ENCODE measurements at places on chromosomes 5 and 9.

- DNase-seq = no peak
Observed at GRCh38 chr9:109385499-109385898, 64.6 kb upstream of the EPB41L4B start.

DNA sequence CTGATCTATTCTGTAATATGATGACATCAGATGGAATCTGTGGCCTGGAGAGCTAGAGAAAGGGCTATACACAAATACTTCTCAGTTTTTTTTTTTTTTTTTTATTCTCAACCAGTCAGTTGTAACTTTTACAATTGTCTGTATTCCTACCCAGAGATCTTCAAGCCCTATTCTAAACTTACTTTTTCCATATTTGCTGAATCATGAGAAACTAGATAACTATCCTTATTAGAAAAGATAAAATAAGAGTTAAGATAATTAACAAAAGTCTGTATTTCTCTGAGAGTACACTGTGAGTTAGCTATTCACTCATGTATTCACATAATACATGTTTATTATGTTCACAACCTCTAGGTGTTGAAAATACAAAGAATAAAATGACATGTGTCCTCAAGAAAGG, 1575.9 kb downstream of the EFNA5 start:
- no peak for DNase-seq

- no peak for DNase-seq
Observed at GRCh38 chr9:89339807-89340206, 21.5 kb downstream of the SECISBP2 start.

DNA sequence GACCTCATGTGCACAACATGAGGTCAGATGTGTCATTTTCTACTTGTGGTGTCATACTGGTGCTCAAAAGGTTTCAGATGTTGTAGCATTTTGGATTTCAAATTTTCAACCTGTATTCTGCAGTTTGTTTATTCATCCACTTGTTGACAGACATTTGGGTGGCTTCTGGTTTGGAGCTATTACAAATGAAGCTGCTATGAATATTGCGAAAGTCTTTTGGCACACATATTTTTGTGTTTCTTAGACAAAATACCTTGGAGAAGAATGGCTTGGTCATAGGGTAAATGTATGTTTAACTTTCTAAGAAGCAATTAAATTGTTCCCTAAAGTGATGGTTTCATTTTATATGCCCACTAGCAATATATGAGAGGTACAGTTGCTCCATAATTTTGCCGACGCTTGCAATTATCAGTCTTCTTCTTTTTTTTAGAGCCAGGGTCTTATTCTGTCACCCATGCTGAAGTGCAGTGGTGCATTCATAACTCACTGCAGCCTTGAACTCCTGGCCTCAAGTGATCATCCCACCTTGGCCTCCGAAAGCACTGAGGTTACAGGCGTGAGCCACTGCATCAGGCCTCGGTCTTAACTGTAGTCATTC, 70.7 kb upstream of the TRPC7 start:
- DNase-seq = no peak

DNA sequence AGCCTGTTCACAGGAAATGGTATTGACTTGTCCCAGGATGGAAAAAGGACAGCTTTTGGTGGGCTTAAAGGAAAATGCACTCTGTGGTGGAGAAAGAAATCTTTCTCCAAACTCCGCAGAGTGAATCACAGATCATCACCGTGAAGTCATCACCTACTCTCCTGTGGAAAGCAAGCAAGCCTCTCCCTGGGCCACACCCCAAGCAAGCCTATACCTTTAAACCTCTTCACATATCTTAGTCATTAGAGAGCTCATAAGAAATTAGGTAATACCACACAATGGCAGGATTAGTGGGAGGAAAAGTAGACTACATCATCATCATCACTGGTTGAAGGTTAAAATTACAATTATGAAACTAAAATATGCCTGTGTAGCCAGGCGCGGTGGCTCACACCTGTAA, 23.2 kb downstream of the TLE1 start:
- DNase-seq = no peak

- DNase-seq = no peak
Observed at GRCh38 chr5:39262981-39263380, 43.6 kb upstream of the FYB1 start.

DNA sequence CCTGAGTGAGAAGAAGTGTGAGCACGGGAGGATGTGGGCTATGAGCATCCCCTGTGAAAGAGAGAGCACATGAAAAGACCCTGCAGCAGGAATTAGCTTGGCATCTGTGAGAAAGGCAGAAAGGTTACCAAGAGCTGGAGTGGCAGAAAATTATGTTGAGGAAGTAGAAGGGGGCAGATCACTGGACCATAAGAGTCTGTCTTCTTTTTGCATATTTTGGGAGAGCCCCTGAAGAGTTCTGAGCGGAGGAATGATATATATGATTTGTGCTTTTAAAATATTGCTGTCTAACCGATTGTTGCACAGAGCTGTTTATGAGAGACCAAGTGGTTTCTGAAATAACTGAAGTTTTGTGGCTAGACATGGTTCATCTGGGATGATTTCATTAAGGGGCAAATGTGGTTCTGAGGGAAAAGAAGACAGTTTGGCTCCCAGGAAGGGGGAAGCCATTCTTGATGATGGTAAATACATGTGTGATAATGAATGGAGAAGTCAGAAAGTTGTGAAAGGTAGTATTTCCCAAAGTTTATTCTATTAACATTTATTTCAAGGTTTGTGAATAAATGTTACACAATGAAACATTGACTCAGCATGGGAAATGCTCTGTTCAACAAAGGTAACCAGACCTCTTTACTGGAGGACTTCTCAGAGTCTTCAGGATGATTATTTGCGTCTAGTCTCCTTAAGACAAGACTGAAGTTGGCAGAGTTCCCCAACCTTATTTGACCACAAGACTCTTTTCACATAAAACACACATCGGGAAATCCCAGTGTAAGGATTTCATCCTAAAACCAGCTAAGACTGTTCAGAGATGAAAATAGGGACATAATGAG, 31.5 kb upstream of the ADRB2 start:
- no peak for DNase-seq

GRCh38 chr5:73726606-73727231, 100.7 kb downstream of the ARHGEF28 start:
- DNase-seq = no peak

DNA sequence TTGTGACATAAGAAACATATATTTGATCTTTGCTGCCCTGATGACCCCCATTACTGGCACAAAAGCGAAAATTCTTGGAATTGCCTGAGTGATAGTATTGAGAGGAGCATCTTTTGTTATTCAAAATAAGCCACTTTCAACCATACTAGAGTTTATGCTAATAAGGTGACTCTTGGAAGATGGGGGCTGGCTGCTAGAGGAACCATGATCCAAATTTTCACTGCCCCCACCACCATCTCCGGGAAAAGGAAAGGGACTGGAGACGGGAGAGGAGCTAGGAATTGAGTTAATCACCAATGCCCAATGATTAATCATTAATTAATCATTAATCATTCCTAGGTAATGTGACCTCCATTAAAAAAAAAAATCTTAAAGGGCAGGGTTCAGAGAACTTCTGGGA, 25.6 kb downstream of the FBXW11 start:
- DNase-seq = no peak

DNA sequence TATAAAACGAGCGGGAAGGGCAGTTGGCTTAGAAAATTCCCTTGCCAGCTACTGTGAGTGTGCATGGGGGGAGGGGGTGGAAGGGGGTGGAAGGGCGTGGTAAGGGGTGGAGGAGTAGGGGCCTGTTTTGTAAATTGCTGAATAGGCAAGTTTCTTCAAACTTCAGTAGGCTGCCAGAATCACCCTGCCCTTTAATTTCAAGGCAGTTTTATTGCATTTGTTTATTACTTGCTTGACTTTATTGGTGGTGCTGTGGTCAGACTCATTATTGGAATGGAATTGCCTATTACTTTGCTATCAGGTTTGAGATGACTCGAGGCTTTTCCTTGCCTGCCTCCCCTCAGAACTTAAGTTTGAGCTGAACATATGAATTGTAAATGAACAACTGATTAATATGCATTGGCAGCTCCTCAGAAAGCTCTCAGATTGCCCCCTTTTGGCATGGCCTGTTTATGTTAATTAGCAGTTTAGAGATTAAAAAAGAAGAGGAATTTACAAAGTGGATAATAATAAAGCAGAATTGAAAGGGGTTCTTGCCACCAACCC, 76.0 kb downstream of the SEMA6A start:
- no peak for DNase-seq

DNA sequence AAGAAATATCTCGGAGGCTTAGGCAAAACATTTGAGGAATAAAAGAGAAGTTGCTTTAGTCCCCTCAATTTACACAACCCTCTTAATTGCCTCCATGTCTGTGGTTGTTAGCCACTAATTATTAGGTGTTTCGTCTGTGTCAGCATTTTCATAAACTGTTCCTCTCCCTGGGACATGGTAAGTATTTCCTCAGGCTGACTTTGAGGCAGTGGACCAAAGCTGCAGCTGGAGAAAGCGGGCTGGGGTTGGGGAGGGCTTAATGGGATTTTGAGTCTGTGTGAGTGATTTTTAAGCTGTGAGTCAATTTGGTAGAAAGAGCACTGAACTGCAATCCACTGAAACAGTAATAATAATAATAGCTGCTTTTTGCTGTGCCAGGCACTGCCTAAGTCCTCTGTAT, 13.0 kb upstream of the TTC1 start:
- no peak for DNase-seq

DNA sequence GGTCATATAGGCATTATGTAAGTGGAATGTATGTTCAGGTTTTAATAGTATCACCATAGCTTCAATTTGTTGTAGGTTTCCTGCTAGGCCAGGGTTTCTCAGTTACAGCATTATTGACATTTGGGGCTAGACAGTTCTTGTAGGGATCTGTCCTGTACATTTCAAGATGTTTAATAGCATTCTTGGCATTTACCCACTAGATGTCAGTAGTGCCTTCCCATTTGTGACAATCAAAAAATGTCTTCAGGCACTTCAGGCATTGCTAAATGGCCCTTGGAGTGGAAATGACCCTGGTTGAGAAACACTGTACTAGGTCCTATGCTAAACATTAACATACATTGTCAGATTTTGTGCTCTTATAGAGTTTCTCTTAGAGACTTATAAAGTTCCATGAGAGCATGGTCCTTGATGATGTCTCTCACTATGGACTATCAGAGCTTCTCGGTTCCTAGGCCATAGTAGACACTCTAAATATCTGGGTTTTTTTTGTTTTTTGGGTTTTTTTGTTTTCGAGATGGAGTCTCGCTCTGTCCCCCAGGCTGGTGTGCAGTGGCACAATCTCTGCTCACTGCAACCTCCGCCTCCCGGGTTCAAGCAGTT, 1.4 kb downstream of the KIF20A start:
- peak; percentile 24 for DNase-seq

GRCh38 chr5:17056141-17056631, 120.1 kb upstream of the MYO10 start:
- no peak for DNase-seq

DNA sequence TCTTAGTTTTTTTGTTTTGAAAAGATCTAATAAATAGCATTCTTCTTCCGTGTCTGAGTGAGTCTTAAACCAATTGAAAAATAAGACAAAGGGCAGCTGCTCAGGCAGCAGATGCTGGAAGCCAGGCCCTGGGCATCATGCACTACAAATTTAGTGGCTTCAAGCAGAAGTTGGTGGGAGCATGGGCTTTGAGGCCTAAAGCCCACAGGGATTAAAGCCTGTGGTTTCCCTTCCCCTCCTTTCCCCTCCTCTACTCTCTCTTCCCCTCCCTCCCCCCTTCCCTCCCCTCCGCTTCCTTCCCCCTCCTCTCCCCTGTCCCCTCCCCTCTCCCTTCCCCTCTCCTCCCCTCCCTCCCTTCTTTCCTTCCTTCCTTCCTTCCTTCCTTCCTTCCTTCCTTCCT, 20.1 kb upstream of the KIF4B start:
- no peak for DNase-seq

GRCh38 chr5:73292816-73293459, 119.9 kb downstream of the TMEM174 start:
- DNase-seq = no peak

GRCh38 chr9:70080481-70081119, 37.0 kb downstream of the MAMDC2 start:
- no peak for DNase-seq

GRCh38 chr9:127225801-127226625, 38.6 kb upstream of the GARNL3 start:
- no peak for DNase-seq

- DNase-seq = peak; percentile 61
Observed at GRCh38 chr5:83608122-83608521, 112.5 kb downstream of the HAPLN1 start.

- DNase-seq = no peak
Observed at GRCh38 chr5:168960497-168960896, 340.4 kb downstream of the SLIT3 start.

GRCh38 chr5:173859408-173860159, 28.6 kb upstream of the CPEB4 start:
- no peak for DNase-seq

DNA sequence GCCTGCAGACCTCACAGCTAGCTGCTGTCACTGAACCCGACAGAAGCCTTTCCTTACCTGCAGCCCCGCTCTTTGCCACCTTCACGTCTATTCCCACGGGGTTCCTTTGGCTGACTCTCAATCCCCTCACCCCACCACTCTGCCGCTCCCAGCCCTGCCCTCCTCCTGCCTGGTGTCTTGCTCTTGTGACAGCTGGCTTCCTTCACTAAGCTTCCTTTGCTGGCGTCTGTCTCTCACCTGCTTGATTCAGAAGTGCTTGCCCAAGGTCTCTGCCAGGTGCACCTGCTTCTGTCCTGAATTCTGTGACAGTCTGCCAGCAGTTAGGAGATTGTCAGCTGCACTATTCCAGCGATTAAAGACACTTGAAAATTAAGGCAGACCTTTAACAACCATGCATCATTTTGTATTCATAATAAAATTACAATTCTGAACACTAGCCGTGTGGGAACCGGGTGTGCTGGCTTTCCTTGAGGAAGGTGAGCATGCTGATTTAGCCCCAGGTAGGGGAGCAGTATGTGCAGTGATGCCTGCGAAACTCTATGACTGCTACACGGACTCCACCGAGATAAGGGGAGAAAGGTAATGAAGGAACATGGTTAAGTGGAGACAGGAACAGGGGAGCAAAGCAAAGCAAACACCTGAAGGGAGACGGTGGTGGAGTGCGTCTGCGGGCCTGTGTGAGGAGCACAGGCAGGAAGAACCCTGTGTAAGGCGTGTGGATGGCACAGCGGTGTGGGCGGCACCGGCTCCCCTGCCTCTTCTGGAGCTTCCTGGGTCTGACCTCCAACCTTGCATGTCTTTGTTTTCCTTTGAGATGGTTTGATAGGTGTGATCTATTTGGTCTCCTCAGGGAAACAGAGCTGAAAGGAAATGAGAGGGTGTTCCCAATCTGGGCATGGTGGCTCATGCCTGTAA, 80.1 kb upstream of the CACNA1B start:
- no peak for DNase-seq

GRCh38 chr5:123181394-123181801, 92.4 kb downstream of the PRDM6 start:
- DNase-seq = no peak

DNA sequence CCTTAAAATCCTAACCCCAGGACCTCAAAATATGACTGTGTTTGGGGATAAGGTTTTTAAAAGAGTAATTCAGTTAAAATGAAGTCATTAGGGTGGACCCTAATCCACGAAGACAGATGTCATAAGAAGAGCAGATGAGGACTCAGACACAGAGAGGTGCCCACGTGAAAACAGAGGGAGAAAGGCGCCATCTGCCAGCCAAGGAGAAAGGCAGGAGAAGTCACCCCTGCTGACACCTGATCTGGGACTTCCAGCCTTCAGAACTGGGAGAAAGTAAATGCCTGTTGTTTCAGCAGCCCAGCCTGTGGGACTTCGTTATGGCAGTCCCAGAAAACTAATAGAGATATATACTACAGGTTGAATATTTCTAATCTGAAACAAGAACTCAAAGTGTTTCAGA, 67.4 kb downstream of the ROR2 start:
- DNase-seq = no peak

Measured in NCI-H2227 treated with DMSO at 0.1 percent for 48 hours (cell line).